ENCODE measurements at places on chromosomes 4 and X.

GRCh38 chr4:84938316-84938715 lies 28.2 kb downstream of the WDFY3 start:
- no peak for DNase-seq

GRCh38 chrX:47170861-47171692 lies 22.6 kb upstream of the UBA1 start:
- DNase-seq = no peak

GRCh38 chr4:121358473-121358872 lies 22.3 kb downstream of the QRFPR start:
- DNase-seq = no peak

GRCh38 chr4:2823301-2823670 lies 20.4 kb upstream of the ADD1 start:
- DNase-seq = no peak

DNA sequence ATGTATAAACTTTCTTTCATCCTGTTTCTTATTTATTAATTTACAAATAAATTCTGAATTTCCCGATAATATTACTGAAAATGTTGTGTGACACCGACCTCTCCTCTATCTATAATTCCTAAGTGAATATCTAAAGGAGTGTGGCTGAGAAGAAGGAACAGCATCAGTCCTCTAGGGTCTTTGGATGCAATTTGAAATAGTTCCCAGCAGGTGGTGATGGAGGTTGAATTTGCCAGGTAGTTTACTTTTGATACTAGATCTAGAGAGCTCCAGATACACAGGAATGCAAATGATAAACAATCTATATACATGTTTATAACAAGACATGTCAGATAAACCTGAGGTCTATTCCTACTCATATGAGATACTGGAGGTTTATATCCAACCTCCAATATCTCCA lies 305.4 kb downstream of the PCDH18 start:
- no peak for DNase-seq

DNA sequence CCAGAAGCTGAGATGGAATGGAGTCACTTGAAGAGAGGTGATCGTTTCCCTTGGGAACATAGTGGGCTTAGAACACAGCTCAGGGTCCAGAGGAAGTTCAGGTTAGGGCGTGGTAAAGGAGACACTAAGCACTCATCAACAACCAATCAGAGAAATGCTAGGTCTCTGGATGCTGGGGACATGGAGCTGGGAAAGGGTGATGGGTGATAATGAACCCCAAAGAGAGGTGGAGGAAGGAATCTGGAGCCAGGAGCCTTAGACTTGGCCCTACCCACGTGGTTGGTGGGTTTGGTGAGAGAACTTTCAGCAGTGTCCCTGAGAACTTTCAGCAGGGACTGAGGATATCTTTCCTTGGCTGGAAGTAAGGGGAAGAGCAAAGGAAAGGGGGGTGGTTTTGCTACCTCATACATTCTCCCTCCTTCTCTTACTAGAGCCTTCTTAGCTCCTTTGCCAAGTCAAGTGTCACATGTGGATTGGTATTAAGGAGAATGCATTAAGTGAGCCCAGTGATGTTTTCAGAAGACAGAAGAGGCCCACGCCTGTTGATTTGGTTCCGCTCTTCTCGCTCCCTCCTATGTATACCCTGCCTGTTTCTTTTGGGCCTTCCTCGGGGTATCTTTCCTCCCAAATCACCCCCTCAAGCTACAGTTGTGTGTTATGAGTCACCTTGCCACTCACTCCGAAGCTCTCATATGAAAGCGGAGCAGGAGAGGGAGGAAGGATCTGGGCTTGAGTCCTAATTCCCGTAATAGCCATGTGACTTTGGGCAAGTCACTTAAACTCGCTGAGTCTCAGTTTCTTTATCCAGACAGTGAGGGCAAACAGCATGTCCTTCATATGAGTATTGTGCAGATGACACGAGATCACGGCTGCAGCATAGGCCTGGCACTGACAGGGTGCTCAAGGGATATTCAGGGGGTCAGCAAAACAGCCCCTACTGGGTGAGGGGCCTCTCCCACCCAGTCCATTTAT lies 63.1 kb downstream of the TSC22D3 start:
- DNase-seq = no peak

DNA sequence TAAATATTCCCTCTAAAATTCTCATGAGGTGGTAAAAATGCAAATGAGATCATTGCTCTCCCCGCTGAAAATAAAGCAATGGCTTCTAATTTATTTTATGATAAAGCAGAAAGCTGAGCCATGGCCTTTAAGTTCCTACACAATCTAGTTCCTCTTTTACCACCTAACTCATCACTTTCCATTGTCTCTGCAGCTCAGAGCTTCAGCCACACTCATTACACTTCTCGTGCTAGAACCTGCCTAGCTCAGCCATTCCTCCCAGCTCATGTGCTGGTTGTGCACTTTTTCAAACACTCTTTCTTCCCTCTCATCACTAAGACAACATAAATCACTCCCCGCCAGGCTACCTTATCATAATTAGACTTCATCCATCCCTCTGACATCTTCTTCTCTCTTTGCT lies 1112.1 kb upstream of the PRKX start:
- no peak for DNase-seq

- no peak for DNase-seq
Measured at GRCh38 chr4:26993539-26993938, 132.9 kb downstream of the STIM2 start.

- DNase-seq = no peak
Measured at GRCh38 chr4:101355246-101355645, 7.9 kb upstream of the PPP3CA start.

DNA sequence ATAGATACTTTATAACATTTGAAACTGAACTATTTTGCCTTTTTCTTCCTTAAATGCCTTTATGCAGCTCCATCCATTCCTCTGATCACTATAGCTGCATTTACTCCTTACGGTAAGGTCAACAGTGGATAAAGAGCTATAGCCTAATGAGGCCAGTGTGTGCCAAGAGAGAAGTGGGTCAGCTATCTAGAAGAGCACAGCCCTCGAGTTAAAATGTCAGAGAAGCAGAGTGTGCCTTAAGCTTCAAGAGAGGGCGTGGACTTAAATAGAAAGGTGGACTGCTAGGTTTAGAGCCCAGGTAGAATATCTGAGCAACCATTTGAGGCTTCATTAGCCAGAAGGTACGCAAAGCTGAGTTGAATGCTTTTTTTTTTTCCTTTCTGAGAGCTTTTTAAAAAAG lies 347.4 kb downstream of the BMPR1B start:
- no peak for DNase-seq

GRCh38 chr4:150518559-150518958 lies 63.4 kb upstream of the MAB21L2 start:
- DNase-seq = peak; percentile 51

GRCh38 chr4:81392164-81392563 lies 79.5 kb downstream of the RASGEF1B start:
- DNase-seq = no peak

DNA sequence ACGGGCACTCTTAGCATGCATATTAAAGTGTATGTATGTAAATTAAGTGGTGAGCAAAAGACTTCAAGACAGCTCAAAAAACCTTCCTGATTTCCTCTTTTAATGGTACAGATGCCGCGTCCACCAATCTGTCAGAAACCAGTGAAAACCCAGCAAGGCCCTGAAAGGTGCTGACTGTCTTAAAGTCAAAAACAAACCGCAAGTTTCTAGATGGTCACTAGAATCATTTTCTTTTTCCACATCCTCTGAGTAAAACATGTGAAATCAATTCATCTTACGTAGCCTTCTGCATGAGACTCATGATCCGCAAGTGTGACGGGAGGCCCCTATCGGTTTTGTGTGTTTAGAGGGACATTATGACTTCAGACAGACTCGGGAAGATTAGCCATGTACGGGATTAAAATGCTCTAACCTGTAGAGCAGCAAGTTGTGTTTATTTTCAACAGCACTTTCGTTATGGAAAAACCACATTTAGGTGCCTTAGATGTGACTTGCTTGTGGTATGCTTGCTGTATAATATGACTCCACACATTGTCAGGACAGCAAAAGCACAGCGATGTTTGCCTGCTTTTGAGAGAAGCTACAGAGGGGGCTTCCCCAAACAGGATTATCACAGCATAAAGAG lies 88.2 kb upstream of the STS start:
- DNase-seq = peak; percentile 57

- no peak for DNase-seq
Measured at GRCh38 chr4:79255793-79256192, 70.1 kb downstream of the NAA11 start.

- no peak for DNase-seq
Measured at GRCh38 chr4:76850010-76850441, 47.9 kb downstream of the SOWAHB start.

DNA sequence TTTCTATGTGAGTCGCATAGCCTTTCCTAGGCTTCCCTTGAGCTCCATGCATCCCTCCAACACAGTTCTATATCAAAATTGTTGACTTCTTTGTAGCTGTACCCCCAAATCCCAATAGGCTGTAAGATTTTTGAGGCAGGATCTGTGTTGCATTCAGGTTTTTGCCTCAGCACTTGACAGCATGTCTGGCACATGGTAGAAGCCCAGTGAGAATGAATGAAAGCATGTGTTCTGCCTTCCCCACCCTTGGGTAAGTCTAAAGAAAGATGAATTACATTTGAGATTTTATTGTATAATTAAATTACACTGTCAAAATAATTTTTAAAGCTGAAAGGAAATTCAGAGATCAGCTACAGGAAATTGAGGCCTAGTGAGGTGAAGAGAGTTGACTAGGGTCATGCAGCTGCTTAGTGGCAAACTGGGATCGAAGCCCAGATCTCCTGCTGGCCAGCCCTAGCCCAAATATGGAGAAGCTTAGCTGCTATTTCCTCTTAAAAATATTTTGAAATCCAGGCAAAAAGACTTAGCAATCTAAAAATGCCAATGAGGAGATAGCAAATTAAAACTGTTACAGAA lies 122.5 kb downstream of the SPATA18 start:
- DNase-seq = no peak

- no peak for DNase-seq
Measured at GRCh38 chrX:8201896-8202331, 30.8 kb upstream of the VCX2 start.

DNA sequence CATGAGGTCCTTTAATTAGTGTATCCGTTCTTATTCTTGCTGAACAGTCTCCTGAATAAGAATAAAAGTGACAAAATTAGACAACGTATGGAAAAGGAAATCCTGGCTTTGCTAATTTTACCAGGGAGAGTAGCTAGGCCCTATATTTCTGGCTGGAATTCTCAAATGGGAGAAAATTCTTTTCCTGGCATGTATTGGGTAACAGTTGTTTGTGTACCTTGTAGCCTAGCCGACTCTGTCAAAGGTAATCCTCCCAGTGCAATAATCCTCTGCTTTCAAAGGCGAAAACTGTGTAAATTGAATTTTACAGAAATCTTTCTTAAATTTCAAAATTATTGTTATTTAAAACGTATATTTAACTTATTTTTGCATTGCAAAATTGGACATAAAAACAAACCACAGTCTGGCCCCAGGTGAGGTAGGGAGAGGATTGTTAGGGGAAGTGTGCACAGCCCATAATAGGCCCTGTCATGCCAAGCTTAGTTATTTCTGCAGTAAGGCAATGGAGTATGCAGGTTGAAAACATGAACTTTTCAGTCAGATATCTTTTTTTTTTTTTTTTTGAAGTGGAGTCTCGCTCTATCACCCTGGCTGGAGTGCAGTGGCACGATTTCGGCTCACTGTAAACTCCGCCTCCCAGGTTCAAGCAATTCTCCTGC lies 18.9 kb upstream of the TENM3 start:
- no peak for DNase-seq

- peak; percentile 85 for DNase-seq
Measured at GRCh38 chr4:122584519-122584918, 36.3 kb downstream of the IL21 start.

GRCh38 chr4:151323667-151324066 lies 1.7 kb downstream of the SH3D19 start:
- DNase-seq = no peak

DNA sequence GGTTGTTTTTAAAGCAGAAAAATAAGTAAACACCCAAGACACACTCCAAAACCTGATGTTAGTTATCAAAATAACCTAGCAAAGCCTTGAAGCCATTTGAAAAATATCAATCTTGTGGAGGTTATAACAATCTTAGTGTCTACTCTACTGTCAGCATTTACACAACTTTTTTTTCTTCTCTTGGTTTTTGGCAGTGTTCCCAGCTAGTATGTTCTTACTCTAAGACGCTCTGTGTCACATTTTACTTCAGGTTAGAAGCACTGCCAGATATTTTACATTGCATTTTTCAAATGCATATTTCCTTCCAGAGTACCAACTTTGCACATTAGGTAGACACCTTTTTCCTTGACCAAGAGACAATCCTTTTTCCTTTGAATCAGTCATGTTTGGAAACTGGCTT lies 114.0 kb upstream of the INPP4B start:
- DNase-seq = no peak

DNA sequence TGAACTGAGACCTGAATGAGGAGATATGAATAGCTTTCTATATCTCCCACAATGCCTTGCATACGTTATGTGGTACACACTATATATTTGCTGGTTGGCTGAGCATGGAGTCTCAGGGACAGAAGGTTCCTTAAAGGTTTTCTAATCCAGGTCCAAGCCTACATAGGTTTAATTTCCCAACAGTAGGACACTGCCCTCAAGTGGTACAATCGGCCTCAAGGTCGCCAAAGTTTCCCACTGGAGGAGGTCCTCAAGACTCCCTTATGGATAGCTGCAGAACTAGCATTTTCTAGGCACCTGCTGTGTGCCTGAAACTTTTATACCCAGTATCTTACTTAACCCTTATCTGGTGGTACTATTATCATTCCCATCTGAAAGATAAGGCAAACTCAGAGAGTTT lies 21.0 kb upstream of the EFNB1 start:
- DNase-seq = no peak

DNA sequence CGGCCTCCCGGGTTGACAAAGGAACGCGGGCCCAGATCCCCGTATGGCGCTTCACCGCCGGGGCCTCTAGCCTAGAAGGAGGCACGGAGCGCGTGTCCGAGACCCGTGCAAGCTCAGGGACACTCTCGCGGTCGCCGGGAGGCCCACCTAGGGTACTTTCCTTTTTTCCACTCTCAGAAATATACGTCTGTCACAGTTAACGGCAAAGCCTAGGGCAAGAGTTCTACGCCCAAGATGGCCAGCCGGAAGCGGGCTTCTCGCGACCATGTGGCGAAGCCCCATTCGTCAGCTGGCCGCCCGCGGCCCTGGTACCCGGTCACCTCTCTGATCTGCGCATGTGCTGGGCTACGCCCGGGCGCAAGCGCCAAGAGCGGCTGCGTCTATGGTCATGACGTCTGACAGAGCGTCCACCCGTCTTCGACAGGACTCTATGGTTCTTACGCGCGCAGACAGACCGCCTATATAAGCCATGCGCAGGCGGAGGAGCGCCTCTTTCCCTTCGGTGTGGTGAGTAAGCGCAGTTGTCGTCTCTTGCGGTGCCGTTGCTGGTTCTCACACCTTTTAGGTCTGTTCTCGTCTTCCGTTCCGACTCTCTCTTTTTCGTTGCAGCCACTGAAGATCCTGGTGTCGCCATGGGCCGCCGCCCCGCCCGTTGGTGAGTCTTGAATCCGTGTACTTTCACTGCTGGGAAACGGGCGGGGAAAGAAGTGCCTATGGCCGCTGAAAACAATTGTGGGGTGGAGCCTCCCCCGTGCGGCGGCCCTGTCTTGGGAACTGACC lies at the start of gene RPL10:
RPL10 (plus strand) TSS at position 490 of the 780 bp plus-strand sequence; CDS start at position 633, 143 bp downstream.
- DNase-seq = peak; percentile 95

DNA sequence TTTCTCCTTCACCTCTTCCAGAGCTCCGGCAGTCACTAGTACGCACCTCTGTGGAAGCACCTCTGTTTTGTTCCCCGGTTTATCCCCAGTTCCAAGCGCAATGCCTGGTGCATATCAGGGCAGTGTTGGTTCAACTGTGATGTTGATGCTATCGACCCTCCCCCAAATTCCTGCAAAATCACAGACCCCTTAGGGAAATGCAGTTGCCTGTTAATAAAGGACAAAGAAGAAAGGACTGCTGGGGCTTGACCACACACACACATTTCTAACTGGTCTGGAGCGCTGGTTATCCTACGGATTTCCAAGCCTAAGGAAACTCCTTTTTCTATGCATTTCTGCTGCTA lies 530 bp upstream of the NMU start:
- no peak for DNase-seq

Measured in activated CD4-positive, alpha-beta T cell treated with anti-CD3 and anti-CD28 coated beads, Interleukin-2, amount 50 U/mL, for 16 hours (primary cell).